ENCODE measurements at places on chromosomes 1 and 21.

DNA sequence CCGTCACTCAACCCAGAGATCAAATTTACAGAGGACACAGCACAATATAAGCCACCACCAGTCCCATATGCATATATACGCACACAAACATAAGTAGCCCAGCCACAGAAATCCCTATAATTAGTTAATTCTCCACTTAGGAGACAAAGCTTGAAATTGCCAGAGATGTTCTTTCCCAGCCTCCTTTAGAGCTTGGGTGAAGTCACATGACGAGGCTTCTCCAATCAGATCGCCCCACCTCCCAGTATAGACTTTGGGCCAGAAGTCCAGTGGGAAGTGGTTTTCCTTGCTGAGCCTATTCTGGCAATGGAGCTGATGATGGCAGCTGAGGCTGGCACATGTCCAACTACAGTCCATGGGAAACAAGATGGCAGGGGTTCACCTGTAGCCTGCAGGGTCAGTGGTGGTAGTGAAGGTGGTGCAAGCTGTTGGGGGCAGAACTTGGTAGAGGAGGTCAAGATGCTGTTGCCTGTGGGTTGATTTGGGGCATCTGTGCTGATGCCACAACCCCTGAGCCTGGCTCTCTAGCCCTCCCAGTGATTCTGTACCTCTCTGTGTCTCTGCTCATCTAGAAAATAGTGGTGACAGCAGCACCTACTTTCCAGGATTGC lies 535.9 kb downstream of the MATN1 start:
- no peak for DNase-seq

GRCh38 chr1:185720633-185721272 lies 13.4 kb upstream of the HMCN1 start:
- no peak for DNase-seq

DNA sequence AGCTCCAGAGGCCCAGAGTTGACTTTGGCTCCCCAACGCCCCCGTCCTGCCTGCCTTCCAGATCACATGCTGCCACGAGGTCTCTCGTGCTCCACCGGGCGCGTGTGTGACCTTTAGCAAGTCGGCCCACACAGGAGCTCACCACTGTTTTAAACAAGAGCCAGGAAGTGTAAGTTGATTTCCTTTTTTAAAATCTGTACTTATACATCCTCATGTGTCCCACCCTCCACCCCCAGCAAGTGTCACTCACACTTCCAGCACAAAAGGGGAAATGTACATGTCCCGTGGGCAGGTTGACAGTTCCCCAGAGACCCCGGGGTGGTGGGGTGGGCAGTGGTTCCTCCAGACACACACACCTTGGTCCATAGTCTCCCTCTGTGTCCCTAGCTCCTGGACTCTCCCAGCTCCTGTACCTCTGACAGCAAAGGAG lies 84.4 kb downstream of the STUM start:
- no peak for DNase-seq

- DNase-seq = no peak
Observed at GRCh38 chr1:235613602-235614001, 36.0 kb downstream of the GNG4 start.

DNA sequence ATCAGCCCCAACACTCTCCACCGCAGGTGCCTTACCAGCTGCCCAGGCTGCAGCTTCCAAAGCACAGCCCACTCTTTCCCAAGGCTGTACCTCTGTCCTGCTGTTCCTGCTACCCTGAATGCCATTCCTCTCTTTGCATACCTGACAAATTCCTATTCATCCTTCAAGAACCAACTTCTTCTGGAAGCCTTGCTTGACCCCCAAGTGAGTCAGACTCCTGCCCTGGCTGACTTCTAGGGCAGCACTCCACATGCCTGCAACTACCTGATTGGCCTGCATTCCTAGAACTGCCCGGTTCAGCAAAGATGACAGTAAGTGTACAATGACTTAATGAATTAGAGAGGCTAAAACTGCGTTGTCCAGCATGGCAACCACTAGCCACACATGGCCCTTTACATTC lies 20.8 kb upstream of the PDZK1IP1 start:
- DNase-seq = no peak
